ENCODE measurements at places on chromosomes 7 and 10.

DNA sequence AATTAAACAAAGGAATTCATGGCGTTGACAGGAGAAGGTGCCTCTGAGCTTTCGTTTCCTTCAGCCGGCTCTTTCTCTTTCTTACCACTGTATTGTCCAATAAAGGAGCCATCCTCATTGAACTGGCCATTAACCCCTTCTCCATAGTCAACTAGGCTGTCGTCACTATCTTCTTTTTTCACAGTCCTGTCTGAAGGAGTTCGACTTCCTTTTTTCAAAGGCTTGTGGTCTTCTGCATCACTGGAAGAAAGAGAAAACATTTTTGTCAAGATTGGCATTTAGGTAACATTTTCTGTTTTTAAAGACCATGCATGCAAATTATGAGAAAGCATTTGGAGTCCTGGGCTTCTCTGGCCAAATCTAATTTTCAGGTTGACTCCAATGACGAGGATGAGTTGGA is 19.7 kb upstream of the LAMB4 start:
- no peak for DNase-seq

GRCh38 chr7:133562621-133563020 is 309.7 kb downstream of the EXOC4 start:
- DNase-seq = no peak

- DNase-seq = no peak
These were observed 2.4 kb upstream of the INPP5A start for GRCh38 chr10:132535065-132535651.

DNA sequence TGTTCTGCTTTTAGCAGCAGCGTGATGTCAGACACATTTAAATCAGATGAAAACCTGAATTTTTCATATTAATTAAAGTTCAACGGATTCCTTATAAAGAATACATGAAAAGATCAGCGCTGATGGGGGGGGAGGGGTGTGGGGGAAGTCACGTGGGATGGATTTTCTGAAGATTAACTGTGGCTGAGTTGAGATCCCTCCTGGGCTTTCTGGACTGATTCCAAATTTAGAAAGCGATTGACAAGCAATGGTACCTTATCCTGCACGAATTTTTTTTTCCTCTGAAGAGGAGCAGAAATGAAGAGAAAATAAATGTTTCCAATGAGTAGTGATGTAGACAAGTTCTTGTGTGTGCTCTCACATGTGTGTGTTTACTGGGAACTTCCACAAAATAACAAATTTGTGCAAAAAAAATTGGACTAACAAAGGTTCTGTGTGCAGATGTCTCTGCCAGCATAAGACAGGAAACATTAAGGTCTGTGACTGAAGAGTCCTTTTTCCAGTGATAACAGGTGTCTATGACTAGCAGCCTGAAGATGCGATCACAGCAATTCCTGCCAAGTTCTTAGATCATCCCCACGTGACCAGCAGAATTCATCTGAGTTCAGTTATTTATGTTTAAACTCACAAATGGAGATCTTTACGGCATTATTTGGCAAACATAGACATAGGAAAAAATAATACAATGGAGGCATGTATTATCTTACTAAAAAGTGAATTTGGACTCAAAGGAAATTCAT is 585.2 kb upstream of the CELF2 start:
- DNase-seq = no peak

GRCh38 chr7:149729983-149730801 is 43.2 kb downstream of the ZNF467 start:
- DNase-seq = no peak

Measured in ELF-1 (cell line).